Stimulated activated CD4-positive, alpha-beta T cell treated with anti-CD3 and anti-CD28 coated beads, Interleukin-15, amount 100 ng/mL, for 1 hour (primary cell): ENCODE measurements at places on chromosomes 1 and 21.

DNA sequence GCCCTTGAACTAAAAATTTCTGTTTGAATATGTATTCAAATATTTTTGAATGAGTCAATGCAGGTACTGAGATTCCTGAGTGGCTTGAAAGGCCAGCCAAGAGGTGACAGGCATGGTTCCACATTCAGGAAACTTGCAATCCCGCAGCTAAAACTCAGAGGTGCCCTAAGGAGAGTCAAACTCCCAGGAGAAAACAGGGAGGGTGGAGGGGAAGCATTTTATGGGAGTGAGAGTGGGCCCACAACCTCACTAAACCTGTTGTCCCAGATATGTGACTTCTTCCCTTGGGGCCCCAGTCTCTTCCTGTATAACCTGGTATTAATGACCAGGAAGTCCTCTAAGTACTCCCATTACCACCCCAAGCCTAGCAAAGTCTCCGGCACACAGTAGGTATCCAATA is 189.6 kb downstream of the PLPP3 start:
- no peak for DNase-seq

DNA sequence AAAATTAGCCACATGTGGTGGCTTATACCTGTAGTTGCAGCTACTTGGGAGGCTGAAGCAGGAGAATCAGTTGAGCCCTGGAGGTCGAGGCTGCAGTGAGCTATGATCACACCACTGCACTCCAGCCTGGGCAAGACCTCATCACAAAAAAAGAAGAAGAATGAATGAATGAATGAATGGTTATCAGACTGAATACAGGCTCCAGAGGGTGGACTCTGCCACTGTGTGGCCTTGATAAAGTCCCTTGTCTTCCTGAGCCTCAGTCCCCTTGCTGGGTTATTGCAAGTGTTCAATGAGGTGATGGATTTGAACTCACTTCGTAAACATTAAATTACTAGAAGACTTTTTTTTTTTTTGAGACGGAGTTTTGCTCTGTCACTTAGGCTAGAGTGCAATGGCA is 24.7 kb downstream of the SHISAL2A start:
- DNase-seq: no peak

DNA sequence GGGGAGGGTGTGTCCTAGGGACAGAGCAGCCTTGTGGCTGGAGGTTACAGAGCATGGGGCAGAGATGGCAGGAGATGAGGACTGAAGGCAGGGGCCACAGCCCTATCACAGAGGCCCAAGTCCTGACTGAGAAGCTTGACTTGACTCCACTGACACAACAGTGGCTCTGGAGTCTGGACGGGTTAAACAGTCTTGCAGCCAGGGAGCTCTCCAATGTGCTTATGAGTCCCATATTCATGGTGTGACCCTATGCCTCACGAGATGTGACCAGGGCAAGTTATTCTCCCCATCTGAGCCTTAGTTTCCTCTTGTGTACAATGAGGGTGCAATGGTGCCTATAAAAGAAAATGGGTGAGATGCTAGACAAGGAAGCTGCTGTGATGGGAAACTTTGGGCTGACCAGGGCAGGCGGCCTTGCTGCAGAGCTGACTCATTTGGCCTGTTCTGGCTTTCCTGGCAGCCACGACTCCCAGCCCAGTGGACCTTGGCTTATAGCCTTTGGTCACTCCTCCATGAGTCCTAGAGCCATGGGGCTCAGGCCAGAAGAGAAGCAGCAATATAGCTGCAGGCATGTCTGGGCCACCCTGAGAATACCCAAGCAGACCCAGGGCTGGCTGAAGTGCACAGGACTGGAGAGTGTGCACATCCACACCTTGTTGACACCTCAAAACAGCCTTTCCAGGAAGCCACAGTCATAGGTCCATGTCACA is 2.8 kb upstream of the TTC22 start:
- DNase-seq: no peak

- DNase-seq: no peak
Observed at GRCh38 chr1:45877264-45877663, 73.9 kb downstream of the MAST2 start.

DNA sequence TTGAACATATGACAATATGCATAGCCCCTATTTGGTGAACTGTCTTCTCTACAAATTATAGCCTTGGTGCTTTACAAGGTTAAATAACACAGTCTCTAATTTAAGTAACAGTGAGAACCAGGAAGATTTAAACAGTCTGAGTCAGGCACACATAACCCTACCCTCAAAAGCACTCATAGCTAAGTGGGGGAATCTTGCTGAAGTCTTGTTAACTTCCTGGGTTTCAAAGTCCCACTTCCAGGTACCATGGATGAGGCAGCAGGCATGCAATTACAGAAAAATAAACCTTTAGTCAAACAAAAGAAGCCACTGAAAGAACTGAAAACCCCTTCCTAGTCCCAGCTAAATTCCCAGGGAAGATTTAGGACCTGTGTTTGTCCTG is 147.6 kb downstream of the PBX1 start:
- no peak for DNase-seq
